ENCODE measurements at places on chromosomes 7 and 10.

DNA sequence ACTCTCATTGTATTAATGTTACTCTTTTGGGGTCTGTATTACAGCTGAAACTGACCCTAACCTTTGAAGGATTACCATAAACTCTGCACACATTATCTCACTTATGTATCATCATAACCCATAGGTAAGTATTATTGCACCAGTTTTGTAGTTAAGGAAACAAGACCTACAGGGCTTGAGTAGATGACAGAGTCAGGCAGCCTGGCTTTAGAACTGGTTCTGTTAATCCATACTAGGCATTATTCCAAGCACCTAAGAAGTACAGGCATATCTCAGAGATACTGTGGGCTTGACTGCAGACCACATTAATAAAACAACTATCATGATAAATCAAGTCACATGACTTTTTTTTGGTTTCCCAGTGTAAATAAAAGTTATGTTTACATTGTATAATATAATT is 17.1 kb upstream of the AKR1B1 start:
- no peak for DNase-seq

DNA sequence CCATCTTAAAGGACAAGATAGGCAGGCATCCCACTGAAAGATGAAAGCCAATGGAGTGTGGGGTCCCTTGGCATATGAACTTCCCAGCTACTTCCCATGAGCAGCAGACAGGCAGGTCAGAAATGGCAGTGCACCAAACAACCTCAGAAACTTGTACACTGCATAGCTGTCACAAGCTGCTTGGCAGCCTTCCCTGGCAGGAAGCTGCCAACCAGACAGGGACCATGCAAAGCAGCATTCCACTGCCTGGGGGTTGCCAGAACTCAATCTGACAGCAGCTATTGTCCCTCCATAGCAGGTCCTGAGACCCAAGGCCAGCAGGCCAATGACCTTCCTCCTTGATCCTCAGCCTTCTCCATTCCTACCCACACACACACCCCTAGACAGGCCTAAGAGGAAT is 139.5 kb downstream of the PLCE1 start:
- DNase-seq, result no peak

DNA sequence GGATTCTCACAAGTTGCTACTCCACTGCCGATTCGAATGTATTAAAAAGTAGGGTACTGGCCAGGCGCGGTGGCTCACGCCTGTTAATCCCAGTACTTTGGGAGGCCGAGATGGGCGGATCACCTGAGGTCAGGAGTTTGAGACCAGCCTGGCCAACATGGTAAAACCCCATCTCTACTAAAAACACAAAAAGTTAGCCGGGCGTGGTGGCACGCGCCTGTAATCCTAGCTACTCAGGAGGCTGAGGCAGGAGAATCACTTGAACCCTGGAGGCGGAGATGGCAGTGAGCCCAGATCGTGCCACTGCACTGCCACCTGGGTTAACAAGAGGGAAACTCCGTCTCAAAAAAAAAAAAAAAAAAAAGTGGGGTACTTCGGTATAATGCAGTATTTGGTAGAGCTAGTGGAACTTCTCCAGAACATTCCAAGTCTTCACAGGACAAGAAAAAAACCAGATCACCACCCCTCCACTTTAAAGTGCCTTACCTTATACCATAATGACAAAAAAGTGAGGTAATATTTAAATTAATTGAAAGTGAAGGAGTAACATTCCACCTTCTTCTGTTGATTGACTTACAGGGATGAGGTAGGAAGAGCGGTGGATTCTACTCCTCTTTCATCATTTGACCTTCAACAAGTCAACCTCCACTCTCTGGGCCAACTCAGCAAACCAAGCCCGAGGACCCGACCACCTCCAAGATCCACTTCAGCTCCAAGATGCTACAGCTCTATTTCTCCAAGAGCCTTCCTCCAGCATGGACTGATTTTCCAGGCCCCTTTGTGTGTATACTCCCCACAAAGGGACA is 2.0 kb downstream of the BAZ1B start:
- no peak for DNase-seq

GRCh38 chr7:88268858-88269257 is 37.8 kb downstream of the STEAP4 start:
- DNase-seq, result no peak

GRCh38 chr10:92690915-92691590 is 1.3 kb downstream of the HHEX start:
- no peak for DNase-seq

DNA sequence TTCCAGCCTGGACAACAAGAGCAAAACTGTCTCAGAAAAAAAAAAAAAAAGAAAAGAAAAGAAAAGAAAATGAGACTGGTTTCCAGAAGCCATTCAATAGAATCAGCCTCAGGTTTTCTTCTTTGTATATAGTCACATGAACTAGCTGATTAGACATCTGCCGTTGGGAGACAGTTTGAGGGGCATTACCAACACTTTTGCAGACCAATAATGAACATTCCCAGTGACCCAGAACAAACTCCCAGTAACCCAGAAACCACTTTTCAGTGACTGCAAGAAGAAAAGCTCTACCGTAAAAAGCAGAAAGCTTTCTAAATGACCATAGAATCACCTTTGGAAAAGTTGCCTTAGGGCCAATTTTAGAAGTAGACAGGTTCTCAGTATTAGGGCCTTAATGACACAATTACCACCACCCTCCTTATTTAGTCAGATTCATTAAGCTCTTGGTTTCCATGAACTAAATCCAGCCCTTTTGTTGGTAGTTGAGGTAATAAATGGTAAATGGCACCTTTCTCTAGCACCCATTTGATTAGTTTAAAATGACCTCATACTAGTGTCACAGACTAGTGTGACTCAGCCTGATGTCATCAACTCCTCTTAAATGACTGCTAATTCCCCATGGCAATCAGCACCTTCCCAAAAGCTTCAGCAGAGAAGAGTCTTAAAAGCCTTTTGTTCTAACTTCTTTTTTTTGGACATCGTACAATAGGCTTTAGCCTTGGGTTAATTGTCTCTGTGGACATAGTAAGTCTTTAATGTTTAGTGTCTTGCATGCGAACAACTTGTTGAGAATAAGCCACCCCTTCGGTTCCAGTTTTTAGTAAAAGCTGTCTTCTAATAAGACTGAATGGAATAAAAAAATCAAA is 33.6 kb upstream of the XRCC2 start:
- no peak for DNase-seq

DNA sequence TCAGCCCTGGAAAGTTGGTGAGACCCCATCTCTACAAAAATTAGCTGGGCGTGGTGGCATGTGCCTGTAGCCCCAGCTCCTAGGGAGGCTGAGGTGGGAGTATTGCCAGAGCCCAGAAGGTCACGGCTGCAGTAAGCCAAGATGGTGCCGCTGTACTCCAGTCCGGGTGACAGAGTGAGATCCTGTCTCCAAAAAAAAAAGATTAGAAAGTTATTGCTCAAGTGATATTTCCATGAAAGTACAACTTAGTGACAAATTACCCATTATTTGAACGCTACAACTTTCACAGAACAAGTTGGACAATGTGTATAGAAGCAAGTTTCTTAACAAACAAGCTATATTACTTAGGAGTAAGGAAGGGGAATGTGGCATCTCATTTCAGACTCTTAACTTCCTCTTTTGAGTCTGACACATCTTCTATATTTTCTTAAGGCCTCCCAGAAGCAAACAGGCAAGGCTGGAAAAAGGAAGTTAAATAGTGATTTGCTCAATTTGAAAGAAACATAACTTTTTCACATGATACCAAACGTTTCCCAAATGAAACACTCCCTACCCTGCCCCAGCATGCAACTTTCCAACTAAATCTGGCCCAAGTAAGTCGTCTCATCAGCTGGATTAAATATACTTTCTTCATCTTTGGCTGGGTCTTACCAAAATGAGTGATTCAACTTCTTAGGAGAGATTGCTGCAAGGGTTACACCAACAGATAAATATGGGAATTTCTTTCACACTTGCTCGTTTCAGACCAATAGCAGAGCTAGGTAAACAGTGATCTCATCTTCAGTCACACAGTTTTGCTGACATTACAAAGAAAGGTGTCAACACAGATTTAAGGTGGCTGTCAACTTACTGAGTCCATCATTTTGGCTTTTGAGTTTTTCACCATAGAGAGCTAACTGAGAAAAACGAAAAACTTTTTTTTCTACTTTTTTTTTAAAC is 66.3 kb upstream of the KLF6 start:
- no peak for DNase-seq

DNA sequence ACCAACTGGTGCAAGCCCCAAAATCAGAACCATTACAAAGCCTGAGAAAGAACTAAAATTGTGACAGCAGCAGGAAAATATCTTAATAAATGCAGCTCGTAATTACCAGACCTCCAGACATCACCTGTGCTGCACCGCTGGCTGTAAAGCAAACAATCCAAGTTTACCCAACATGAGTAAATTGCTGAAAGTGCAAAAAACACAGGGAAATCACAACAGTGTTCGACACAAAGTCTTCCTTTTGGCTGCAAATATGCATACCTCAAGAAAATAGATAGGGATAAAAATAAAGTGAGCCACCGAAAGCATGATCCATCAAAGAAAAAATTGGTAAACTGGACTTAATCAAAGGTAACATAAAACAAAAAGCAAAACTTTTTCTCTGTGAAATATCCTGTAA is 101.7 kb downstream of the SLC16A9 start:
- no peak for DNase-seq

DNA sequence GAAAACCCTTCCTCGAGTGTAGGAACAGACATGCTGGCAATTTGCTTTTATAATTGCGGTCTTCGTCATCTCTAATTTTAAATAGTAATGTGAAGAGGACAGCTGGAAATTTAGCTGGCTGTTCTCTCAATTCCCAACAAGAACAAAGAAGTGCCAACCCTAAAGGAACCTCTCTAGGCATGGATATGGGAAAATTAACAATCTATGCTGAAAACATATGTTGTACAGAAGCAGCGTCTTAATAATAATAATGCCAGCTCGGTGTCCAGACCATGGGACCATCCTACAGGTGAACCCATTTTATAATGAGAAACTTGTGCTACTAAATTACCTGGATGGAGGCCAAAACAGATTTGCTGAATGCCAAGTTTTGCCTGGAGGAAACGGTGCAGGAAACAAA is 641.4 kb upstream of the MGMT start:
- DNase-seq, result no peak

DNA sequence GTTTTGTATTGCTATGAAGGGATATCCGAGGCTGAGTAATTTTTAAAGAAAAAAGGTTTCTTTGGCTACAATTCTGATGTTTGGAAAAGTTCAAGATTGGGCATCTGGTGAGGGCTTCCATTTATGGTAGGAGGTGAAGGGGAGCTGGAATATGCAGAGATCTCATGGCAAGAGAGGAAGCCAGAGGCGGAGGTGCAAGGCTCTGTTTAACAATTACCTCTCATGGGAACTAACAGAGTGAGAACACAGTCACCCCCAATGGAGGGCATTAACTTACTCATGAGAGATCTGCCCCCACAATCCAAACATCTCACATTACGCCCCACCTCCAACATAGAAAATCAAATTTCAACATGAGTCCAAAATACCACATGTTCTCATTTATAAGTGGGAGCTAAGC is 62.0 kb downstream of the AKR1D1 start:
- DNase-seq, result no peak

DNA sequence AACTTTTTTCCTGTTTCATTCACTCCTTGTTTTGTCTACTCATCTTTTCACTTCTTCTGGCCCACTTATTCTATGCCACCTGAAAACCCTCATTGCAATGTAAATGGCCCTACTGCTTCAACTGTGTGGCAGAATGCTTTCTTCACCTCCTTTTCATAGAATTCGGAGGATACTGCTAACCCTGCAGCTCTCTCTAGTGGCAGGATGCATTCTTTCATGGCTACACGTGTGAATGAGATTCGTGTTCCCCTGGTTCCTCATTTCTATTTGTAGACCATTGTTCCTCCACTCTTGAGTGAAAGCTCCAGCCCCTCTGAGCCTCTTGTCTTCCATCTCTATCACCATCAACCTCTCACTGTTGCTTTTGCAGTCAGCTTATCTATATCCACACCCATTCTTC is 20.9 kb upstream of the CYP26C1 start:
- no peak for DNase-seq

DNA sequence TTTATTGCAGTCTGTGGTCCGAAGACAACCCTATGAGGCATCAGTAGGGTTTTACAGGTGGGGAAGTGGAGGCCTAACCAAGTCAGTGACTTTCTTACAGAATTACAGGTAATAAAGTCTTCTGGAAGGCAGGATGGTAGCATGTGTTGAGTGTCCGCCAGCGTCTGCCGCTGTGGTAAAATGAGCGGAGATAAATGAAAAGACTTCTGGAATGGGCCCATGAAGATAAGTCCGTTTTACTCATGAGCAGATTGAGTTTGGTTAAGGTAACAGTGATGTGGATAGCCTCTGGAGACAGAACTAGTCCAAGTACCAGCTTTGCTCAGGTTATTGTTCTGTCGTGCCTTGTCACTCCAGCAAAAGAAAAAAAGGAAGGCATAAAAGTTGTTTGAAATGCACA is 966 bp downstream of the FBH1 start:
- no peak for DNase-seq

DNA sequence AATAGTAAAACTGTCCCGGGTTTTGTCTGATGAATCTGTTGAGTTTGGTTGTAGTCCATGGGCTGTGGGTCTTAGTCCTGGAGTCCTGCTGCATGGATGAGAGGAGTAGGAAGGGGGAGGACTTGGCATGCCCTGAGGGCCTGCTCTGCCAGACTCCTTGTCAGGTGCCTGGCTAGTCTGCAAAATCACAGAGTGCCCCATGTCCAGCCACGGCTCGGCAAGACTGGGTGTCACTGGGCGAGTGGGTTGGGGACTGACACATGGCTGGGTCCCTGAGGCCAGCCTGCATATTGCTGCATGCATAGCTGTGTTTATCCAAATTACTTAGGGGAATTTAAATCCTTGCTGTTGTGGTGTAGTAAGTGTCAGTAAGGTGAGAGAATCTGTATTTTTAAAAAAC is 9.7 kb downstream of the MINDY4 start:
- DNase-seq, result no peak

- DNase-seq, result no peak
These were observed 31.6 kb downstream of the NCAPG2 start for GRCh38 chr7:158672975-158673374.

- DNase-seq, result no peak
These were observed 29.2 kb upstream of the PROSER2 start for GRCh38 chr10:11793762-11794479.

DNA sequence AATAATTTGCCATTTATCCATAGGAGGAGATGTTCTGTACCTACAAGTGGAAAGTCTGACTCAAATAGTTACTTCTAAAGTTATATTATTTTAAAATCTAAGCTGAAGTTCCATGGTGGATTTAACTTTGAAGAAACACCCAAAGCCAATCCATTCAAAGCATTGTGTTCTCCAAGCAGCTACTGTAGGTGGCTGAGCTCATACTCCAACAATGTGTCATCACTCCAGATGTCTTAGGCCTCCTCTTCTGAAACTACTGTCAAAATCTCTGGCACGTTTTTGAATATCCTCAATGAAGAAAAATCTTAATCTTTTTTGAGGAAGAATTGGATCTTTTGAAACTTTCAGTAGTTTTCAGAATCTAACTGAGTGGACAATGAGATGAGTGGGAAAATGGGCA is 169.1 kb downstream of the PTEN start:
- DNase-seq, result no peak

- DNase-seq, result no peak
These were observed 90.1 kb downstream of the UBE2H start for GRCh38 chr7:129862682-129863081.

All from stimulated activated CD8-positive, alpha-beta memory T cell treated with anti-CD3 and anti-CD28 coated beads, Interleukin-15, amount 100 ng/mL, for 24 hours (primary cell).